ENCODE measurements at places on chromosomes 3 and 15.

DNA sequence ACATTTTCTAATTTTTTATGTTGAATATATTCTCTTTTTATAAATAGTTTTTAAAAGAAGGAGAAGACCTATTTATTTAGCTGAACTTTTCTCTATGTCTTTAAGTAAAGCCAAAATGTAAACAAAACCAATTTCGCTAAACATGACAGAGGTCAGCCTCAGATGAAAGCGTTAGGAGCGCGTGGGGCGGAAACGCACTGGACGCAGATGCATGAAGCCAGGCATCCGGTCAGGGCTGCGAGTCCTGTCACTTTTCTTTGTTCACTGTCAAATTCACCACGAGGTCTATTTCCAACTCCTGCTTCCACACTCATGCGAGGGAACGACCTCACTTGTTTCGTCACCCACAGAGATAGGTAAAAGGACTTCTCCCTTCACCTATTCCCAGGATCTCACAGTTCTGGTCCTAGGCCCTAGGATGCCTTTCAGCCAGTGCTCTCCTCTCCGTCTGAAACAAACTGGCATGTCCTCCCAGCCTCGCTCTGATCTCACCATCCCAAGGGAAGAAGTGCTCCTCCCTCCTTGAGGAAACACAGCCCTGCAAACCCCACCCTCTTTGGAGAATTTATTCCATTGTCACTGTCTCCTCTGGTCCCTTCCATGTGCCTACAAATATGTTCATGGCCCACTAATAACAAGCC lies 57.9 kb downstream of the ITGB5 start:
- no peak for DNase-seq

DNA sequence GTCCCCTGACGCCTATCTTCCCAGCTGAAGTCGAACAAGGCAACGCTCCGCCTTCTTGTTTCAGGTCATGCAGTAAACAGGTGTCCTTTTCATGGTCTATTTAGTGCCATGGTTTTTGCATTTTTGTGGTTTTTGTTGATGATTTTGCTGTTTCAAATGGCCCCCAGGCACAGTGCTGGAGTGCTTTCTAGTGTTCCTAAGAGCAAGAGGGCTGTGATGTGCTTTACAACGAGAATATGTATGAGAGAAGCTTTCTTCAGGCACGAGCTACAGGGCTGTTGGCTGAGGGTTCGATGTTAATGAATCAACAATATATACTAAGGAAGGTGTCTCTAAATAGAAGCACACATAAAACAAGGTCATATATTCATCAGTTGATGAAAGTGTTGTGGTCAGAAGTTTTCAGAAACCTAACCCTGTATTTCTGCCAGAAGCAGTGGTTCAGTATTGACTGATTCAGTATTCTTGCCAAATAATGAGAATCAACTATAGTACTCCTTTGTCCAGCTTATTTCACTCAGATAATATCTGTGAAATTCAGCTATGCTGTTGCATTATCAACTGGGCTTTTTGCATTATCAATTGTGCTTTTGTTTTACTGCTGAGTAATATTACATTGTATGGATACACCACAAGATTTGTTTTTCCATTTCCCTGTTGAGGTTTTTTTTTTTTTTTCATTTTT lies 18.5 kb downstream of the LIMD1 start:
- no peak for DNase-seq

DNA sequence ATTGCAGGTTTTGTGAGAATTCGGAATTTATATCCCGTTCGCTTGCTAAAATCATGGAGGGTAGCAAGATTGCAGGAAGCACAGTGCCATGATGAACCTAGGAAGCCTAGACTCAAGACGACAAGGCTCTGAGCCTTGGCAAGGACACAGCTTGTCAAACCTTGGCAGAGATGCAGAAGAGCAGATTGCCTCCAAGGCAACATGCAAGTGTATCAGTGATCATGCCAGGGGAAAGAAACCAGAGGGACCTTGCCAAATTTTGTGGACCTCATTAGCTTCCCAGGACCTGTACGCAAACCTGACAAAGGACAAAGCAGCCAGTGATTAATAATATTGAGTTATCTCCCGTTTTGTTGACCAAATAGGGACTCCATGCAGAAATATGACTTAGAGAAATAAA lies 159.7 kb downstream of the GOLIM4 start:
- DNase-seq = no peak

DNA sequence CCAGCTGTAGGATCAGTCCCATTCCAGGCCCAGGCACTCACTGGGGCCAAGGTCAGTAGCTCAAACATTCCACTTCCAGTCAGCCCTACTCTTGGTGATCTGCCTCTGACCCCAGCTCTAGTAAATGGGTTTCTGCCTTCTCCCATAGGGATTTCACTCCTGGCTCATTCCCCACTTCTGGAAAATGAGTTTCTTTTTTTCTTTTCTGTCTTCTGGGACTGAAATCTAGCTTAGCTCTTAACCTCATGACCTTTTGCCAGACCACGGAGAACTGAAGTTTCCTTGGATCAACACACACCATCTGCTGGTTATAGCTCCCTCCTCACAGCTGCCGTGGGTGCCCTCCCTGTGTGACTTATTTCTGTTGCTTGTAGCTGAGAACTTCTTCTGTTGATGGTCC lies 21.3 kb downstream of the MME start:
- no peak for DNase-seq

- DNase-seq = no peak
Measured at GRCh38 chr15:69818529-69818928, 279.2 kb downstream of the TLE3 start.

DNA sequence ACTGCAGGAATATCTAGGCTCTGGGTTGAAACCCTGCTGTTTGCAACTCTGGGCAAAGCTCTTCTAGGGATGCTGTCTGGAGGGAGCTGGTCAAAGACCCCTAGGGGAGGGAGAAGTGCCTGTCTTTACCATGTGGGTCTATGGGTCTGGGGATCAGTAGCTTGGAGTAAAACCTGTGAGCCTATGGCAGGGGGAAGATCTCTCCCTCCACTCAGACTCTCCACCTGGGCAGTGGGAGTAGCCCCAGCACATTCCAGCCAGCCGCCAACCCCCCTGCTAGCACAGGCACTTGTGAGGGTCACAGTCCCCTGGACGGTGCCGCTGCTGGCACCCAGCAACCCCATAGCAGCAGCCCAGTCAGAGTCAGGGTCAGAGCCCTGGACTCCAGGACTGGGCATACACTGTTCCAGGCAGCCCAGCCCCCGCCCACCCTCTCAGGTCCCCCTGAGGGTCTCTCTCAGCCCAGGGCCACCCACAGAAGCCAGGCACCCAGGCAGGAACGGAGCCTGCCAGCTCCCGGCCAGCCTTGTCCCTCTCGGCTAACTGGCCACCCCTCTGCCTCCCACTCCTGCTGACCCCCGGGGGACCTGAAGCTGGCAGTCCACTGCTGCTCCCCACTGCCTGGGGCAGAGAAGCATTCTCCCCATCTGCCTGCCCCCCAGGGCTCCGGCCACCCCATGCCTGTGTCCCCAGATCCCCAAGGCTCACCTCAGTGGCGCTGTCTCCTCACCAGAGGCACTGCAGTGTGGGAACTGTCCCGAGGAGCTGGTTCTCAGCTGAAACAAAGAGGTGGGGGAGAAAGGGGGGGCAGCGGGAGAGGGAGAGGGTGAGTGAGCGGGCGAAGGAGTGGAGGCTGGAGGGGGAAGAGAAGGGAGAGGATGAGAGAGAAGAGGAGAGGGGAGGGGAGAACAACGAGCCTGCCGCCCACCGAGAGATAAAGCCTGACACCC lies 10.8 kb downstream of the GLYCTK start:
- no peak for DNase-seq

DNA sequence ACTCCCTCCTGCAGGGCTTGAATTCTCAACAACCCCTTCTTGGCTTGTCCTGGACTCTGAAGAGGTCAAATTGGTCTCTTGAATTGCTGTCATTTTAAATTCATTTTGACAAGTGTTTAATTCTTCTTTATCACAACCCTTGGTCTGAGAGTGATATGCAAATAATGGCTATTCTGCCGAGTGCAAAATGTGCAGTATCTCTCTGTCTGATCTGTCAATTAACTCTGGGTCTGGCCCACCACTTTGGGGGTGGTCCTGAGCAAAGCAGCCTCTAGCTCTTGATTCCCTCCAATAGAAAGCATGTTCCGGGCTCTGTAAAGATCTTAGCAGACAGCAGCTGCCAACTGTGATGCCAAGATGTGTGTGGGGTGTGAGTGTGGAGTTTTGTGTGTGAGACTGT lies 2.2 kb upstream of the IGDCC3 start:
- DNase-seq = no peak

DNA sequence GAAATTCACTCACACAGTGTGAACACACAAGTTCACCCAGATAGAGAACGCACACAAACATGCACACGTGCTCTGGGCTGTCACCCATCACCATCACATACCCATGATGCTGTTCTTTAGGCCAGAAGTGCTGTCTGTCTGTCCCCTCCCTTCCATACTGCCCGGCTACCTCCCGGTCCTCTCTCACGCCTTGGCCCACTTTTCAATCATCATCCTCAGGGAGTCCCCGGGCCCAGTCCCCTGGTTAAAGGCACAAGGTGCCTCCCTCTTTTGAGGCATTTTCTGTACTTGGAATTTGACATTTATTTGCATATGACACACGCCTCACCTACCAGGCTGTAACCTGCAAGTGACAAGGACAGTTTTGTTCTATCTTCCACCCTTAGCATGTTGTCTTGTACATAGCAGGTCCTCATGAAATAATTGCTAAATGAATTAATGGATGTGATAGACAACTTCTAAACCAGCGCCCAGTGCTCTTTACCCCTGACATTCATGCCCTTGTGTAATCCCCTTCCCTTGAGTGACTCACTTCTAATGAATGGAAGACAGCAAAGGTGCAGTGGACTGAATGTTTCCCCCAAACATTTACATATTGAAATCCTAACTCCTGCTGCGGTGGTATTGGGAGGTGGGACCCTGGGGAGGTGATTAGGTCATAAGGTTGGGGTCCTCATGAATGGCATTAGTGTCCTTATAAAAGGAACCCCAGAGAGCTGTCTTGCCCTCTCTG lies 73.9 kb upstream of the ADPGK start:
- DNase-seq = no peak

- no peak for DNase-seq
Measured at GRCh38 chr15:85422607-85423006, 42.2 kb downstream of the AKAP13 start.

DNA sequence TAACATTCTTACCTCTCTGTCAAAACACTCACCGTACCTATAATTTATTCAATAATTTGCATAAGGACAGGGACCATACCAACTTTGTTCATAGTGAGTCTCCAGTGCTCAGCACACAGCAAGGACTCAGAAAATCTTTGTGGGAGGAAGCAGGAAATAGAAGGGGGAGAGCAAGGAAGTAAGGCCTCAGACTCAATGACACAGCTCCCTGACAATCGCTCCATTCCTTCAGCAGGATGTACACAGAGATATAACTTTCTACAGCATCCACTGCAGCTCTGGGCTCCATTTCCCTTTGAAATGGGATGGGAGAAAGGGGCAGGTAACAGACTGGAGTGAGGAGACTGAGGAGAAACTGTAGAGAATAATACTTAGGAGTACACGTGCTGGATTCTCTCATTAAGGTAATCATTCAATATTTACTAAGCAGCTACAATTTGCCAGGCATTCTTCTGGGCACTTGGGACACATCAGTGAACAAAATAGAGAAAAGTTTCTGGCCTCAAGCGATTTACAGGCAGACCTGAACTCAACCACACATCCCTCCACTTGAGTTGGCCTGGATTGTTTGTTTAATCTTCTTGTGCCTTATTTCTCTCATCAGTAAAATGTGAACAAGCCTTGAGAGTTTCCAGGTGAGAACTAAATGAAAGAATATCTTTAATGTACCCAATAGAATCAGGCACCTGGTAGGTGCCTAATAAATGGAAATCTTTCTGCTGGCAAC lies 330.3 kb upstream of the THBS1 start:
- DNase-seq = no peak

DNA sequence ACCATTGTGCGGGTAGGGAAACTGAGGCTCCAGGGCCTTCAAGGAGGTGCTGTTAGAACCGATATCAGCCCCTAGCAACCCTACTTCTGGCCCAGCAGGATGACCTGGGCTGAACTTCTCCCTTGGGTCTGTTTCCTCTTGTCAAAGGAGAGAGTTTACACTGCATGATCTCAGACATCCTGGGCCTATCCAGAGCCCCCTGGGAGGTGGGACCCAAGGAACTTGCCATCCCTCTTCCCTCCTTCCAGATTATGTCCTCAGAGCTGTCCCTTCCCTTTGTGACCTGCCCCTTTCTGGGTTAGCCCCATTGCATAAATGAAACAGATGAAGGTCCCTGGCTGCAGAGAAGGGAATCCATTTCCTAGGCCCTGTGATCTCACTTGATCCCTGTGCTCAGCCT lies 12.3 kb upstream of the DNAH1 start:
- no peak for DNase-seq

GRCh38 chr3:8835385-8835784 lies 66.0 kb upstream of the OXTR start:
- DNase-seq = no peak

GRCh38 chr15:85463976-85464375 lies 83.6 kb downstream of the AKAP13 start:
- no peak for DNase-seq

DNA sequence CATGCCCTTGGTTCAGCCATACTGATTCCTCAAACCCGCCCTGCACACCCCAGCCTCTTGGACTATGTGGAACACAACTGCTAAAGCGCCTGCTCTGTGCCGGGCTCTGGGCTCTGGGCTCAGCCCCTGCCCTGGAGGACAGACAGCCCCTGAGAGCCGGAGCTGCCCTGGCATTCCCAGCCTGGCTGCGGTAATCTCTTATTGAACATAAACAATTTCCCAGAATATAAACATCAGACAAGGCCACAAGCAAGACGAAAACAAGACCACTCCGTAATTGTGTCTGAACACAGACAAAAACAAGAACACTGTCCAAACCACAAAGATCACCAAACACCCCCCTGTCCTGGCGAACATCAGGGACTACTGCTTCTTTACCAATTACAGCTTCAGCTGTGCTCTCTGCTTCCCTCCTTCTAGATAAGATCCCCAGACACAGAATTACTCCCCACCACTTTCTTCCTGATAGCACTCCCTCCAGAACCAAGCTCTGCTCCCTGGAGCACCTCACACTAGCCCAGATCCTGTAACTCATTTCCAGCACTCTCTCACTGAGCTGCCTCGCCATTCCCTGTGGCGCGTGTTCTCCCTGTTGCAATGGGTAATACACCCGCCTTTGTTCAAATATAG lies 57.1 kb upstream of the TLE3 start:
- DNase-seq = no peak

DNA sequence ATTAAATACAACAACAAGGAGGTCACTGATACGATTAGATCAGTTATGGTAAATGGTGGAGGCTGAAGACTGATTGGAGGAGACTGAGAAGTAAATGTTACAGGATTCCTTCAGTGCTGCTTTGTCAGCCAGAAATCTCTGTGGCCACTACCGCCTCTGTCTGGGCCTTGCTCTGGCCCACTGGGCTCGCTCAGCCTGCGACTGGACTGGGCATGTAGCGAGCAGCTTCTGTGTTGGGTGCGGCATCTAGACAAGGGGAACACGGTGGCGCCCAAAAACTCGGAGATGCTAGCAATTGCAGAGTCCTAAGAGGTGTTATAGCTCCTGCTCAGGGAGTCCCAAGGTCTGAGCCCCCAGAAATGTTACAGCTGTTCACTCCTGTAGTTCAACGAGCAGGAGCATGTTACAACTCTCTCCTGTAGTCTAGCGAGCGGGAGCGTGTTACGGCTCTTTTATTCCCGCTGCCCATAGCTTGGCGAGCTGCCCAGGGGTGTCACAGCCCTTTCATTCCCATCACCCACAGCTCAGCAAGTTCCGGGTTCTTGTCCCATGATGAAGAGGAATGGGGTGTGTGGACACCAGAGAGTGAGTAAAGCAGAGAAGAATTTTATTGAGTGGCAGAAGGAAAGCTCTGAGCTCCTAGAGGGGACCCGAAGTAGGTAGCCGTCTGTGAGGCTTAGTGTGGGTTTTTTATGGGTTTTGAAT lies 24.7 kb downstream of the SLC15A2 start:
- no peak for DNase-seq

GRCh38 chr3:86814918-86815655 lies 175.9 kb downstream of the VGLL3 start:
- no peak for DNase-seq

Measured in stimulated activated CD8-positive, alpha-beta memory T cell treated with anti-CD3 and anti-CD28 coated beads, Interleukin-15, amount 100 ng/mL, for 4 hours (primary cell).